ENCODE measurements at places on chromosomes 13 and 19. TPM values are rescaled to one million over a fixed set of nuclear protein-coding genes. Genes with fewer than 3 reads are reported as not detected.

The MYBPC2 gene
- total RNA-seq: 0.98 TPM

The SIGLEC5 gene
- total RNA-seq: not detected

The SLC7A10 gene
- not detected for total RNA-seq

The CNMD gene
- total RNA-seq: not detected

The ZNF541 gene
- total RNA-seq: 0.69 TPM

The BST2 gene
- total RNA-seq: 89.6 TPM

The SLITRK5 gene
- 0.09 TPM for total RNA-seq

The ATP4B gene
- 0.16 TPM for total RNA-seq

The NAT14 gene
- 42.6 TPM for total RNA-seq

The PRR36 gene
- total RNA-seq: 4.2 TPM

The WASF3 gene
- total RNA-seq: 18.5 TPM

The ACTMAP gene
- 8.7 TPM for total RNA-seq

The ZNF442 gene
- 9.1 TPM for total RNA-seq

The MADCAM1 gene
- total RNA-seq: 0.50 TPM
